ENCODE measurements at places on chromosomes 3 and 15.

DNA sequence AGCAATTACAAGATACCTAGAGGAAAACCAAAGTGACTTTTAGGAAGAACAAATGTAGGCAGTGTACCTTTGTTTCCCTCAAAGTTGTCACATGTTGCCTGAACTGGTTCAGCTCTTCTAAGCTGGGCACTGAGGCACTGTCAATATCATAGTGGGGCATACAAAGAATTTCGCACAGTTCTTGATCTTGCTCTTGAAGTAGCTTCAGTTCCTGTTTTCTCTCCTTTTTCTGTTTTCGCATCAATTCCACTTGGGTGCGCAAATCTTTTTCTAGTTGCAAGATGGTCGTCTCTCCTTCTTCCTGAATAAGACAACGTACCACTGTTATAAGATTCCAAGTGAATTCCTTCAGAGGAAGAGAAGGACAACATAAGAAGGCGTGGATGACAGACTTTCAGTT, 12.7 kb downstream of the PRC1 start:
- peaks cover 68% of the 10 kb centered on the region for H3K36me3 ChIP-seq
- DNase-seq: no peak
- H3K27ac ChIP-seq: no peak overlapping the region
- no peaks in the 10 kb centered on the region for H3K27me3 ChIP-seq
- no peak overlapping the region for H3K4me3 ChIP-seq

GRCh38 chr3:35522450-35522849, 116.9 kb upstream of the ARPP21 start:
- H3K4me1 ChIP-seq: peaks cover 2% of the 10 kb centered on the region
- no peaks in the 10 kb centered on the region for H3K27me3 ChIP-seq
- no peak for DNase-seq
- no peak overlapping the region for H3K4me3 ChIP-seq
- H3K27ac ChIP-seq: no peak overlapping the region
- no peaks in the 10 kb centered on the region for H3K36me3 ChIP-seq

GRCh38 chr15:33091983-33092693, 102.4 kb downstream of the FMN1 start:
- H3K4me3 ChIP-seq: no peak overlapping the region
- no peak overlapping the region for H3K27ac ChIP-seq
- H3K4me1 ChIP-seq: peaks cover 10% of the 10 kb centered on the region
- H3K36me3 ChIP-seq: no peaks in the 10 kb centered on the region
- H3K27me3 ChIP-seq: no peaks in the 10 kb centered on the region
- DNase-seq: no peak

DNA sequence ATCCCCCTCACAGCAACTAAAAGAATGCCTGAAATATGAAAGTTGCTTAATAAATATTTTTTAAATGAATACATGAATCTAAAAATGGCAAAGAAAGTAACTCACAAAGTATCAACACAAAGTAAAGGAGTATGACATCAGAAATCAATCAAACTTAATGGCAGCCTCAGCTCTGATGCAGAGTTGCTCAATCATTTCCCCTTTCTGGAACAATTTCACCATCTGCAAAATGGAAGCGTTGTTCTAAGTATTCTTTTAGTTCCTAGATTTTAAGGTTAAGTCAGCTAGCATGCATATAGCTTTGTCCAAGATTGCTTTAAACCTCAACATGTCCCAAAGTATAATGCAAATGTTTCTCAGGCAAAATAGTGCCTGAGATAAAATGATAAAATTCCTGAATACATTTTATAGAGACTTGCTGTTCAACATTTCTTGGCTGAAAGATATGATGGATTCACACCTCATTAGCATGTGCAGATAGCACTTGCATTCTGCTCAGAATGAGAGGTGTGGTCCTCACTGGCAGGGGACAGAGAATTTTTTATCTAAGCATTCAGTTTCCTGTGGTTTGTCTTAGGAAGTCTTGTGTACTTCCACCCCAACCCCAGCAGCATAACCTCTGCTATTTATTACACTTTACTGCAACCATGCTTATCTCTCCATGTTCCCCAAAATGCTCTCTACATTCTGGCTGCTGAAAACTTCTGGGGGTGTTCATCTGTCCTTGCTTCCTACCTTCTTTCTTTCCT, 429.3 kb downstream of the GRM7 start:
- no peaks in the 10 kb centered on the region for H3K4me1 ChIP-seq
- H3K27me3 ChIP-seq: no peaks in the 10 kb centered on the region
- H3K27ac ChIP-seq: no peak overlapping the region
- no peaks in the 10 kb centered on the region for H3K36me3 ChIP-seq
- no peak for DNase-seq

DNA sequence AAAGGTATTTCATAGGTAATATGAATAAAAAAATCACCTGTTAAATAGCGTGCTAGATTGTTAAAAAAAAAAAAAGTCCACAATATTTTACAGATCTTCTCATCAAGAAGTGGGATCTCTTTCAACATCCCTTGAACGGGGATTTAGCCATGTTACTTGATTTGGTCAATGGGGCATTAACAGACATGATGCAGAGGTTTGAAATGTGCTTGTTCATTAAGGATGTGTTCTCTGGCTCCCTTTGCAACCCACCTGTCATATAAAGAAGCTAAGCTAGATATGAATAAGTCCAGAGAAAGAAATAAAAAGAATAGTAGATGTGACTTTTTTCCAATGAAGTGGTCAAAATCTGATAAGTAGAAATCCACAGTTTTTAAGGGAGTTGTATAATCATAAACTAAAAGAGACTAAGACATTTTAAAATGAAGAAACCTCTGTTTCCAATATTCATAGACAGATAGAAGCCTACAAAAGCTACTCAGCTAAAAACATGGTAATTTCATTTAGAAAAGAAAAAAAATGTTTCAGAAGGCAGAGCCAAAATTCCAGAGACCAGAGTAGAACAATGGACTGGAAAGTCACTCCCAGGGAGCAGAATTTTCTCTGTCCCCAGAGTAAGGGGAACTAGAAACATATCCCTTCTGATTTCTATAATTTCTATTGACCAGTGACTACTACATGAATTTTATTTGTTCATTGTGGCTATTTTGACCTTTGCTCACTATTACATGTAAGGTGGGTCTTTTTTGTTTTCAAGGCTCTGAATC, 79.2 kb downstream of the PLSCR2 start:
- no peak overlapping the region for H3K4me3 ChIP-seq
- H3K27ac ChIP-seq: no peak overlapping the region
- DNase-seq: no peak
- H3K27me3 ChIP-seq: peaks cover 5% of the 10 kb centered on the region
- H3K4me1 ChIP-seq: no peaks in the 10 kb centered on the region
- H3K36me3 ChIP-seq: no peaks in the 10 kb centered on the region

DNA sequence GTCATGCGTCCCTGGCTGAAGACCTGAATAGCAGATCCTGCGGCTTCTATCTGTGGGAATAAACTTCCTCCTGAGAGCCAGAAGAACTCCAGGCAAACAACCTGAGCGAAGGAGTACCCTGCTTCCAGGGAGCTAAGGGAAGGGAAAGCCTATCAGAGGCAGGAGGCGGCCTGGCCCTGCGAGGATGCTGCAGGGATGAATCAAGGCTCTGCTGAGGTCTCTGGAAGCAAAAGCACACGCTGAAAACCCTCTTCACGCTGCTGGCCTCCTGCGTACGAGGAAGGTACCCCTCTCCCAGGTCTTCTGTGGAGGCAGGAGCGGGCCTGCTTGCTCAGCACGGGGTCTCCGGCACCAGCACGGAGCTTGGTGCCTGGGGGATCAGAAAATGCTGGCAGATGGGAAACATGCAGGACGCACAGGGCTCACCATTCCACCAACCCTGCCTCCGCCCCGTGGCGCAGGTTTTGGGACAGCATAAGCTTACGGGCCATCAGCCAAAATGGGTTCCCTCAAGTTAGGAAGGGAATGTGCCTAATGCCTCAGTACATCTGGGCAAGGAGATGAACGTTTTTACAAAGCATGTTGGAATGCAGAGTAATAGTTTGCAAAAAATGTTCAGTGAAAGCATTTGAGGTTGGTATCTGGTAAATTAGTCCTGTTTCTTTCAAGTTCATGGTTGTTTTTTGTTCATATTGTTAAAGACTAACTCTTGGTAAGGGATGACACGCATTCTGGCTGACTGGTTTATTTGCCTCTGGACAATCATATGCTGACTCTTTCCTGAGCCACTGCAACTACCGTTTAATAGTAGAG, 72.3 kb downstream of the CHSY1 start:
- H3K36me3 ChIP-seq: peaks cover 58% of the 10 kb centered on the region
- no peak overlapping the region for H3K4me3 ChIP-seq
- H3K27me3 ChIP-seq: no peaks in the 10 kb centered on the region
- peak overlapping the region; percentile 48 for H3K27ac ChIP-seq
- no peak for DNase-seq

DNA sequence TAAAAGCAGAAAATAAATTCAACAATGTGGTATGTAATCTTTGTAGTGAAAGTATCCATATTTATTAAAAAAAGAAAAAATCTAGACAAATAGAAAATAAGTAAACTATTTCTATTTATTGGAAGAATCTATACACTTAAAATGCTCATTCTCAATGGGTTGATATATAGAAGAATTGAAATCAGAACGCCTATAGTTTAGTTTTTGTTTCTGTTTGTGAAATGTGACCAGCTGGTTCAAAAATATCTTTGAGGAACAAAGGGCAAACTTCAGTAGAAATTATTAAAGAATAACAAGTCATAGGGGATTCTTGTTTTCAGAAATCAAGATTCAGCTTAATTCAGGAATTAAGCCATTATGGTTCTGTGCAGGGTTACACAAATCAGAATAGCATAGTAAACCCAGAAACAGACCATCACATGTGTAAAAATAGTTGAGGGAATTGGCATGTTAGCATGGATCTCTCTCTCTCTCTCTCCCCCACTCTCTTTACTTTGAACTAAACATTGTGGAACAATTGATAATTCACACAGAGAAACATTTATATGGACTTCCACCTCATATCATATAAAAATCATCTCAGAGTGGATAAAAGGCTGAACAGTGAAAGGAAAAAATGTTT, 134.0 kb downstream of the CHL1 start:
- H3K27ac ChIP-seq: no peak overlapping the region
- no peaks in the 10 kb centered on the region for H3K27me3 ChIP-seq
- H3K36me3 ChIP-seq: no peaks in the 10 kb centered on the region
- H3K4me1 ChIP-seq: no peaks in the 10 kb centered on the region

- DNase-seq: no peak
- no peaks in the 10 kb centered on the region for H3K36me3 ChIP-seq
- H3K27ac ChIP-seq: no peak overlapping the region
- H3K4me3 ChIP-seq: no peak overlapping the region
- H3K27me3 ChIP-seq: no peaks in the 10 kb centered on the region
- no peaks in the 10 kb centered on the region for H3K4me1 ChIP-seq
These were observed 30.4 kb upstream of the FBLN2 start for GRCh38 chr3:13518516-13518953.

GRCh38 chr15:67578020-67578600, 35.6 kb downstream of the MAP2K5 start:
- H3K27ac ChIP-seq: no peak overlapping the region
- no peak overlapping the region for H3K4me3 ChIP-seq
- H3K36me3 ChIP-seq: peaks cover 8% of the 10 kb centered on the region
- no peak for DNase-seq
- peaks cover 7% of the 10 kb centered on the region for H3K4me1 ChIP-seq
- H3K27me3 ChIP-seq: no peaks in the 10 kb centered on the region

GRCh38 chr15:27805261-27806220, 293.6 kb downstream of the OCA2 start:
- H3K27ac ChIP-seq: no peak overlapping the region
- H3K4me1 ChIP-seq: no peaks in the 10 kb centered on the region
- peaks cover 2% of the 10 kb centered on the region for H3K27me3 ChIP-seq
- DNase-seq: no peak
- H3K36me3 ChIP-seq: no peaks in the 10 kb centered on the region

DNA sequence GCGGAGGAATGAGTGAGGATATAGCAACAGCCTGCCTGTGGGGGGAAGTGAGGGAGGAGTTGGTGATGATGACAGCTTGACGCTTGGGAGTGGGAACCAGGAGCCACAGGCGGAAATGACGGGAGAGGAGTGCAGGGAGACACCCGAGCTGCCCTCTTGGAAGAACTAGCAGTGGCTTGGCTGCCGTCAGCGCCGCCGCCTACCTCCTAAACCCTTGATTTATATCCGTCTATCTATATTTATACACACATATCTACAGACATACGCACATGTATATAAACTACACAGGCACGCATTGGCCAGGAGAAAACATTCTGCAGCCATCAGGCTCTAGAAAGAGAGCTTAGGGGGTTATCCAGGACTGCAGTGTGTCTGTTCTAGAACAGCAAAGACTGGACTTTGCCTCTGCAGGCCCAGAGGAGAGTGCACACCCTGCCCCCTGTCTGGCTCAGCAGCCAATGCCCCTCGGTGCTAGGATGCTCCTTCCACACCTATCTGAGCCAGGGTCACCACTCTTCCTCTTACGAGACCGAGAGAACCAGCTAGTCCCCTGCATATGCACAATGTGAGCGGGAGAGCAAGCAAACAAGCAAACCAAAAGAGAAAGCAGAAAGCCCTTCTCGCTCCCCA, 45.3 kb upstream of the MAGEF1 start:
- H3K27ac ChIP-seq: no peak overlapping the region
- no peaks in the 10 kb centered on the region for H3K4me1 ChIP-seq
- H3K36me3 ChIP-seq: no peaks in the 10 kb centered on the region
- no peaks in the 10 kb centered on the region for H3K27me3 ChIP-seq

DNA sequence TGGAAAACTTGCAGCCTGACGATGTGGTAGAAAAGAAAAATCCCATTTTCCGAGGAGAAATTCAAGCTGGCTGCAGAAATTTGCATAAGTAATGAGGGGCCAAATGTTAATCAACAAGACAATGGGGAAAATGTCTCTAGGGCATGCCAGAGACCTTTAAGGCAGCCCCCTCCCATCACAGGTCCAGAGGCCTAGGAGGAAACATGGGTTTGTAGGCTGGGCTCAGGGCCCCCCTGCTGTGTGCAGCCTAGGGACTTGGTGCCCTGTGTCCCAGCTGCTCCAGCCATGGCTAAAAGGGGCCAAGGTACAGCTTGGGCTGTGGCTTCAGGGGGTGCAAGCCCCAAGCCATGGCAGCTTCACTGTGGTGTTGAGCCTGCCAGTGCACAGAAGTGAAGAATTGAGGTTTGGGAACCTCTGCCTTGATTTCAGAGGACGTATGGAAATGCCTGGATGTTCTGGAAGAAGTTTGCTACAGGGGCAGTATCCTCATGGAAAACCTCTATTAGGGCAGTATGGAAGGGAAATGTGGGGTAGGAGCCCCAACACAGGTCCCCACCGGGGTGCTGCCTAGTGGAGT, 75.9 kb upstream of the CADPS start:
- H3K27ac ChIP-seq: no peak overlapping the region
- no peaks in the 10 kb centered on the region for H3K36me3 ChIP-seq
- H3K4me3 ChIP-seq: no peak overlapping the region
- H3K4me1 ChIP-seq: no peaks in the 10 kb centered on the region

- H3K4me1 ChIP-seq: peaks cover 12% of the 10 kb centered on the region
- peaks cover 15% of the 10 kb centered on the region for H3K27me3 ChIP-seq
- no peak overlapping the region for H3K27ac ChIP-seq
- no peaks in the 10 kb centered on the region for H3K36me3 ChIP-seq
- no peak overlapping the region for H3K4me3 ChIP-seq
- DNase-seq: no peak
These were observed 48.3 kb downstream of the CLDN11 start for GRCh38 chr3:170467007-170467406.

Measured in activated naive CD8-positive, alpha-beta T cell treated with anti-CD3 and anti-CD28 coated beads, Interleukin-2, amount 50 U/mL, for 24 hours (primary cell).